ENCODE measurements at places on chromosomes 13 and 19.

GRCh38 chr19:18208098-18208951 is 4.5 kb upstream of the RAB3A start:
- H3K4me3 ChIP-seq, result no peak overlapping the region
- H3K27ac ChIP-seq, result no peak overlapping the region
- no peaks in the 10 kb centered on the region for H3K27me3 ChIP-seq
- no peak for DNase-seq
- H3K36me3 ChIP-seq, result no peaks in the 10 kb centered on the region
- H3K4me1 ChIP-seq, result no peaks in the 10 kb centered on the region

- H3K4me3 ChIP-seq, result no peak overlapping the region
- H3K4me1 ChIP-seq, result no peaks in the 10 kb centered on the region
- no peaks in the 10 kb centered on the region for H3K27me3 ChIP-seq
- H3K27ac ChIP-seq, result no peak overlapping the region
- DNase-seq, result no peak
Observed at GRCh38 chr19:34269489-34269888, 15.1 kb downstream of the GARRE1 start.

GRCh38 chr13:96746886-96747285 is 247.4 kb downstream of the OXGR1 start:
- no peaks in the 10 kb centered on the region for H3K36me3 ChIP-seq
- H3K27ac ChIP-seq, result no peak overlapping the region
- no peaks in the 10 kb centered on the region for H3K27me3 ChIP-seq

DNA sequence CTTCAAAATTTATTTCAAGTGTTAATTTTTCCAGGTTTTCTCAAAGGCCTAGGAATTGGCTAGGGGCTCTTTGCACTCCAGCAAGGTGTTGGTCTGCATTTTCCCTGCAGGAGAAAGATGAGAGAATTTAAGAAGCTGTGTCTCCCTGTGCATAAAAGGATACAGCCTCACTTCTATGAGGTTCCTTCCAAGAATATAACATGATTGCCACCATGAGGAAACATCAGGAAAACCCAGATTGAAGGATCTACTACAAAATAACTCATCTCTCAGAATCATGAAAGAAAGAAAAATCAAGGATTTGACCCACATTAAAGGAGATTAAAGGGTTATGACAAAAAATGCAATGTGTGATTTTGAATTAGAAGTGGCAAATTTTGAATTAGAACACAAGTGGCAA is 69.9 kb downstream of the RUBCNL start:
- no peaks in the 10 kb centered on the region for H3K27me3 ChIP-seq
- no peak for DNase-seq
- H3K27ac ChIP-seq, result no peak overlapping the region
- no peak overlapping the region for H3K4me3 ChIP-seq
- H3K4me1 ChIP-seq, result no peaks in the 10 kb centered on the region
- no peaks in the 10 kb centered on the region for H3K36me3 ChIP-seq

DNA sequence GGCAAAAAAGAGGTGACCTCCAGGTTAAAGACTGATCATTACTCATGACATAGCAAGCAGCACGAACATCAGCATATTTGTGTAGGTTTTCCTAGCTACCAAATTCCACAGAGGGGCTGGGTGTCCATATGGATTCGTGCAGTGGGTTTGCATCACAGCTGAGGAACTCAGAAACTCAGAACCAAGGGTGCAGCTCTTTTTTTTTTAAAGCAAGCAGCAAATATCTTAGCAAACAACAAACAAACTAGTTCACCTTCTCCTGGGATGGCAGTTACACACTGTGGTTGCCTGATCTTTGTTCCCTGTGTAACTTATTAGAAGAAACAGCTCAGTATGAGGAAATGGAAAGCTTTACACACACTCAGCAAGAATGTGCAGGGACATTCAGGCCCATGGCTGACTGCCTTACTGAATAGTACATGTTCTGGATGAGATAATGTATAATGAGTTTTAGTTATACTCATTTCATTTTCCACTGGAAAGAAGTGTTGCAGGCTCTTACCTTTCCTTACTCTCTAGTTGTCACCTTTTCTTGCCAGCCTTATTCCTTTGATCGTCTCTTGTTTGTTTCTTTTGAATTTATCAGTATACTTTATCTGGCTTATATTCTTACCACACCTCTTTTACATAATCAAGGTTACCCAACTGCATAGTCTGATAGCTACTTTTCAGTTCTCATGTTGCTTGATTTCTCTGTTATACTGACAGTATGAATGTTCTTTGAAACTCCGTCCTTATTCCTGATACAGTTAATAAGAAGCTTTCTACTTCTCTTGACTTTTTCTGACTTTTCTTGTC is 4.3 kb downstream of the NDFIP2 start:
- no peak overlapping the region for H3K4me3 ChIP-seq
- H3K36me3 ChIP-seq, result no peaks in the 10 kb centered on the region
- no peaks in the 10 kb centered on the region for H3K4me1 ChIP-seq
- peak overlapping the region; percentile 15 for H3K27ac ChIP-seq

DNA sequence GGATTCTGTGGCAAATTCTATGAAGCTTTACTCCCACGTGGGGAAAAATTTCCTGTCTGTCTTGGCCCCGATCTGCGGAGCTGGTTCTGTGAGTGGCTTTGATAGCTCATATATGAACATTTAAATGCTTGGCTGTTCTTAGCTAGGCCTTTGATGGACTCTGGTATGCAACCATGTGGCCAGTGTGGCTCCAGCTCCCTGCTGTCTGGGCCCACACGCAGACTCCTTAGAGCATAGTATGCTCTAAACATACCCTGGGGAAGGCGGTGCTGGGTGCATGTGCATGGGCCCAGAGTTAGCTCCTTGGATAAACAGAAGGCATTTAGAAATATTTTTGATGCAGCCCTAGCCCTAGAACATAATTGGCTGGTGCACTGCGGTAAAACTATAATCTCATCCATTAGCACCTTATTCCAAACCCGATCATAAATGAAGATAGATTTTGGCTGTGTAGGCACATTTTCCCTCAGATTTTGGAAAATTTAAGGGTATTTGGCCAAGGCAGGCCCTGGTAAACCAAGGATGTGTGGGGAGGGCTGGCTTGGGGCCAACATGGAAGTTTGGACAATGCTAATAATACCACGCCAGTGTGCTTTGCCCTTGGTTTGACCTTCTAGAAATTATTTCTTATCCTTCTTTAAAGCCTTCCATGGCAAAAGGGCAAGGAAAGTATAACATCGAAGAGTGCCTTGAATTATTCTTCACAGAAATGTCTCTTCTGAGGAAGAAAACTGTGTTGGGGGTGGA is 153.5 kb downstream of the LMO7 start:
- H3K36me3 ChIP-seq, result no peaks in the 10 kb centered on the region
- H3K4me1 ChIP-seq, result no peaks in the 10 kb centered on the region
- H3K27ac ChIP-seq, result no peak overlapping the region
- no peak for DNase-seq
- H3K27me3 ChIP-seq, result no peaks in the 10 kb centered on the region

- no peaks in the 10 kb centered on the region for H3K27me3 ChIP-seq
- no peak overlapping the region for H3K27ac ChIP-seq
- no peak overlapping the region for H3K4me3 ChIP-seq
- peaks cover 23% of the 10 kb centered on the region for H3K36me3 ChIP-seq
- no peak for DNase-seq
Observed at GRCh38 chr19:16135430-16136127, 7.9 kb upstream of the HSH2D start.

GRCh38 chr13:33272531-33273124 is 12.9 kb downstream of the STARD13 start:
- no peak overlapping the region for H3K27ac ChIP-seq

DNA sequence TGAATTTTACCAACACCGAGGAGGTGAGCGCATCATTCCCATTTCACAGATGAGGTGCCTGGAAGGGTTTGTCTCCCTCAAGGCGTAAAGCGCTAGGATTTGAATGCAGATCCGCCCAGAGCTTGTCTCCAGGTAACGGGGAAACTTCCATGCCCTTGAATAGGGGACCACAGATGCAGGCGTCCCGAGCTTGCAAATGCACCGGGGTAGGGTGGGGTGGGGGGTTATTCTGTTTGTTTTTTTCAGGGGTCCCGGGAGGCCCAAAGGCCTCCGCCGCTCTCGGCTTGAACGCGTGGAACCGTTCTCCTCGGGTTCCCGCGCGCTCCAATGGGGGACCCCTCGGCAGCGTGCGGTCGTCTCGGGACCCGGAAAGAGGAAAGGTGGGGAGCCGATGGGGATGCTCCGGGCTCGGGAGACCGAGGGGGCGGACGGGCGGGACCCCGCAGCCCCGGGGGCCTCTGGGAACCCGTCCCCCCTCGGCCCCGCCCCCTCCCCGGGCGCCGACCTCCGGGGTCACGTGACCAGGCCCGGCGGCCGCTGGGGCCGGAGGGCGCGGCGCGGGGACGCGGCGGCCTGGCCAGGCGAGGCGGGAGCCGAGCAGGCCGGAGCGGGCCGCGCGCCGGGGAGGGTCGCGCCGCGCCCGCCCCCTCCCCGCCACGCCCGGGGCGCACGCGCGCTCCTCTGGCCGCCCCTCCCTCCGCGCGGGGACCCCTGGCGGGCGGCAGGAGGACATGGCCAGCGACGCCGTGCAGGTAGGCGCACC is at the start of gene PKN1:
TSS of gene PKN1 (plus strand) at position 516 of the 763 bp plus-strand sequence. CDS start at position 732, 216 bp downstream.
- peak within 1 kb of the TSS; percentile 68 for H3K4me3 ChIP-seq
- peak within 1 kb of the TSS; percentile 75 for H3K27ac ChIP-seq
- H3K27me3 ChIP-seq, result no peaks in the 10 kb centered on the region
- DNase-seq, result no peak
- peaks cover 5% of the 10 kb centered on the region for H3K4me1 ChIP-seq

DNA sequence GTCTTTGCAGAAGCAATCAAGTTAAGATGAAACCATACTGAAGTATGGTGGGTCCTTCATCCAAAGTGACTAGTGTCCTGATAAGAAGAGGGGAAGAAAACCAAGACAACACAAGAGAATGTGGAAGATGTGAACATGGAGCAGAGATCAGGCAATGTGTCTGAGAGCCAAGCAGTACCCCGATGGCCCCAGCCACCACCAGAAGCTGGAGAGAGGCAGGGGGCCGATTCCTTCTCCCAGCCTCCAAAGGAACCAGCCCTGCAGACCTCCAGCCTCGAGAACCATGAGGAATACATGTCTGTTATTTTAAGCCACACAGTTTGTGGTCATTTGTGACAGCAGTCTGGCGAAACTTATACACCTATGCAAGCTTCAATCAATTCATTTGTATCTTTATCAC is 93.2 kb downstream of the IRS2 start:
- no peak overlapping the region for H3K4me3 ChIP-seq
- no peaks in the 10 kb centered on the region for H3K27me3 ChIP-seq
- no peak overlapping the region for H3K27ac ChIP-seq

GRCh38 chr19:44626048-44626624 is 12.8 kb downstream of the IGSF23 start:
- no peaks in the 10 kb centered on the region for H3K36me3 ChIP-seq
- no peak for DNase-seq
- no peaks in the 10 kb centered on the region for H3K27me3 ChIP-seq
- H3K4me1 ChIP-seq, result no peaks in the 10 kb centered on the region
- no peak overlapping the region for H3K27ac ChIP-seq

- H3K4me1 ChIP-seq, result peaks cover 18% of the 10 kb centered on the region
- H3K27ac ChIP-seq, result no peak overlapping the region
- peaks cover 13% of the 10 kb centered on the region for H3K36me3 ChIP-seq
- H3K4me3 ChIP-seq, result no peak overlapping the region
- no peak for DNase-seq
- no peaks in the 10 kb centered on the region for H3K27me3 ChIP-seq
Observed at GRCh38 chr19:15423130-15423529, 4.3 kb upstream of the AKAP8L start.

- H3K27ac ChIP-seq, result no peak overlapping the region
- DNase-seq, result no peak
- H3K36me3 ChIP-seq, result peaks cover 29% of the 10 kb centered on the region
Observed at GRCh38 chr19:8811315-8812172, 20.6 kb downstream of the ZNF558 start.

- no peak overlapping the region for H3K27ac ChIP-seq
- DNase-seq, result no peak
- H3K4me3 ChIP-seq, result no peak overlapping the region
- H3K27me3 ChIP-seq, result no peaks in the 10 kb centered on the region
- no peaks in the 10 kb centered on the region for H3K4me1 ChIP-seq
Observed at GRCh38 chr19:47372603-47373002, 23.5 kb downstream of the DHX34 start.

Measured in prostate gland (tissue), 2 donors.